ENCODE measurements at places on chromosomes 4 and X.

- no peak for DNase-seq
Measured at GRCh38 chr4:78345237-78345636, 206.3 kb upstream of the ANXA3 start.

GRCh38 chr4:56187688-56188087, 199.6 kb downstream of the AASDH start:
- DNase-seq = no peak

- no peak for DNase-seq
Measured at GRCh38 chrX:78314561-78314960, 12.8 kb downstream of the CYSLTR1 start.

DNA sequence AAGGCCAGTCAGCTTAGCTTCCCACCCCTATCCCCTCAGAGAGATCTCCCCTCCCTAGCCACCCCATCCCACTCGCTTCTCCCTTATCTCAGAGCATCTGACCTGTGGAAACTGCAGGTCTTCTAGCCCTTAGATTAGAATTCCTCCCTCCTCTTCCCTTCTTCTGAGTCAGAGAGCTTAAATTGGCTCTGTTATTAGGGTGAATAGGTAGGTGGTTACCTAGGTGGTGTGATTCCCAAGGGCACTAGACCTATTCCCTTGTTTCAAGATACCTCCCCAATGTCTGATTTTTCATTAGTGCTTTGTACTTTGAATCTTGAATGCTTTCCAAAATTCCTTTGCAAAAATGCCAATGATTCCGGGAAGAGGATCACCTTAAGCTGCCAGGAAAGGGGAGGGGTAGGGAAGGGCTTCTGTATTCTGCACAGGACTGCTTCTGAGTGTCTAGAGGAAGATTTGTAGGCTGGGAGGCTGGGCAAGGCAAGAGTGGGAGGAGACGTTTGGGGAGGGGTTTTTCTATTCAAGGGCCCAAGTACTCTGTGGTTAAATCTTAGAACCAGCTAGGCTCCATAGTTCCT, 24.5 kb upstream of the MSN start:
- DNase-seq = no peak

DNA sequence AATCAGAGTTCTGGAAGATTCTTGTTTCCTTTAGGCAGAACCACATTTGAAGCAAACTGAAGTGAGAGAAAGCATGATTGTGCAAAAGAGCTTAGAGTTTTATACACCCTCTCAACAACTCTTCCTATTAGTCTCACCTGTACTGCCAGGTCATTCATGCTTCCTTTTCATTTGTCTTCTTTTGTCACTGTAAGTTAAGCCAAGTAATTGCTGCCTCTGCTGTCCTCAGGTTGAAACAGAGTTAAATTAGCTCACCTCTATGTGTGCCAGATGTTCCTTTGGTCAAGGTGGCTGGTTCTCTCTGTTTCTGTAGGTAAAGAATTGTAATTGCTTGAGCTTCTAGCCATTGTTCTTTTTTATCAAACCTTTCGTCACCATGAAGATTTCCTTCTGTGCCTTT, 41.1 kb upstream of the HPGD start:
- no peak for DNase-seq

DNA sequence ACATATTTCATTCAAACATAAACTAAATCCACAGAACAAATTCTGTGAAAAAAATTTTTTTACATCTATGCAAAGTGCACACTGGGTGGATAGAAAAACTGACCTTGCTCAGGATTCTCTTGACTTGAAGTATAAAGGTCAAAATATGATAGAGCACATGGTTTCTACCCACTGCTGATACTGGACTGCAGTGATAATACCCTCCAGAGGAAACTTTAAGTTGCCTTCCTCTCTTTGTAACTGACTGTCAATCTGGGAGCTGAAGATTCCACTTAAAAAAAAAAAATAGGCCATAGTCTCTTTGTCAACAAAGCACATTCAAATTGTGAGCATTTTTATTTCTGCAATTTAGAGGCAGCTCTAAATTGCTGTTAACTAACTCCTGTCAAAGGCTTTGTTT, 3.2 kb upstream of the AMMECR1 start:
- DNase-seq = no peak
